ELR (cell line): ENCODE measurements at places on chromosomes 4 and X.

DNA sequence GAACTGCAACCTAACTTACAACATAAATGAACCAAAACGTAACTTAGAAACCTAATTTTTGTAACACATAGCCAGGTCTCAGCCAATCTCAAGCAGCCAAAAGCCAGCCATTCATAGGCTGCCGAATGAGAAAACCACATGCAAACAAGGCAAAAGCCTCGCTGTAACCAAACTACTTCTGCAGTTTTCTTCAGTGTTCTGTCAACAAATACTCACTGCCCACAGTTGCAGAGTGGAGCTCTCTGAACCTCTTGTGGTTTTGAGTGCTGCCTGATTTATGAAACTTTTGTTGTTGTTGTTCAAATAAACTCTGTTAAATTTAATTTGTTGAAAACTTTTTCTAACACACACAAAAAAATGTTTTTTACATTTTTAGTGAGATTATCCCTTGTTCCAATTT is 251.2 kb downstream of the PAPSS1 start:
- no peak for DNase-seq

- no peak for DNase-seq
Observed at GRCh38 chrX:82412858-82413257, 1095.2 kb upstream of the POU3F4 start.

- DNase-seq = no peak
Observed at GRCh38 chr4:95508421-95508820, 40.4 kb downstream of the UNC5C start.

DNA sequence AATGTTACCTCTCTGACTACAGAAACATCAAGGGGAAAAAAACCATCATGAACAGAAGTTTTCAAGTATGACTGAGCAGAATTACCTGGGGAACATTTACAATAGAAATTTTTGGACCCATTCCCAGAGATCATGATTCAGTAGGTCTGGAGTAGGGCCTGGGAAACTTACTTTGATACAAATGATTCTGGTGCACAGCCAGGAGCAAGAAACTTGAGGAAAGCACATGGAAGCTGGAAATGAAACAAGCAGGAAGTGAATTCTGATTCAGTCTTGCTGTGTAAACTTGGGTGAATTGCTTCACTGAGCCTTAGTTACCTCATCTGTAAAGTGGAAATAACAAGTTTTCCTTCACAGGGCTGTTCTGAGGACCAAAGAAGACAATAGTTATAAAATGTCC is 192.5 kb upstream of the TAPT1 start:
- DNase-seq = peak; percentile 43

- no peak for DNase-seq
Observed at GRCh38 chr4:38060829-38061431, 100.7 kb downstream of the PTTG2 start.

DNA sequence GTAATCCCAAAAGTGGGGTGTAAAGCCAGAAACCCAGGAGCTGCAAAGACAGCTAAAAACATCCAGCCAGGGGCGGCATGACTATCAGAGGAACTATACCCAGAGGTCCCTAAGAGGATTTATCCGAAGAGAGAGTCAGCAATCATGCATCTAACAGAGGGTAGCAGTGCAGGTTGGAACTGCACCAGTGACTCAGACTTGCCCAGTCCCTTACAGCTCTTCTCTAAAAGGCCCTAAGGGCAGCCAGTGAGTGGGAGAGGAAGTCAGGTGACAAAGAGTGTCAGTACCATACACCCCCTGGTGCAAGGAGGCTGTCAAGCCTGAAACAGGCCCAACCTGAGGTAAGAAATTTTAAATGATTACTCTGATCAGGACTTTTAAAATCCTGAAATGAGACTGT is 88.1 kb downstream of the CAMK2D start:
- peak; percentile 67 for DNase-seq

DNA sequence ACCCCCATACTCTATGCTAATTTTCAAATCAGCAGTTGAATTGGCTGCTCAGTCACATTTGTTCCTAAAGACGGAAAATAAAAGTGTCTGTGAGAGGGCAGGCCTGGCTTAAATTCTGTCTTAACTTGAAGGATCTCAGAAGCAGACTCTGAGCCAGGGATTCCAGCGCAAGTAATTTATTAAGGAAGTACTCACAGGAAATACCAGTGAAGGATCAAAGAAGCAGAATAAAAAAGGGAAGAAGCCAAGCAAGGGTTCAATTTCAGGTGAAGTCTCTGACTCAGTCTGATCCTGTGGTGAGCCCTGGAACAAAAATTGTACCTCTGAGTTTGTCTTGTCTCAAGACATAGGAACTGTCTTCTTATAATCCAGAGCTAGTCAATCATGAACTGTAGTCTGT is 52.2 kb downstream of the IL1RAPL1 start:
- no peak for DNase-seq

GRCh38 chrX:13864264-13864663 is 47.4 kb upstream of the GPM6B start:
- DNase-seq = no peak

- no peak for DNase-seq
Observed at GRCh38 chrX:54786967-54787366, 11.1 kb downstream of the ITIH6 start.

DNA sequence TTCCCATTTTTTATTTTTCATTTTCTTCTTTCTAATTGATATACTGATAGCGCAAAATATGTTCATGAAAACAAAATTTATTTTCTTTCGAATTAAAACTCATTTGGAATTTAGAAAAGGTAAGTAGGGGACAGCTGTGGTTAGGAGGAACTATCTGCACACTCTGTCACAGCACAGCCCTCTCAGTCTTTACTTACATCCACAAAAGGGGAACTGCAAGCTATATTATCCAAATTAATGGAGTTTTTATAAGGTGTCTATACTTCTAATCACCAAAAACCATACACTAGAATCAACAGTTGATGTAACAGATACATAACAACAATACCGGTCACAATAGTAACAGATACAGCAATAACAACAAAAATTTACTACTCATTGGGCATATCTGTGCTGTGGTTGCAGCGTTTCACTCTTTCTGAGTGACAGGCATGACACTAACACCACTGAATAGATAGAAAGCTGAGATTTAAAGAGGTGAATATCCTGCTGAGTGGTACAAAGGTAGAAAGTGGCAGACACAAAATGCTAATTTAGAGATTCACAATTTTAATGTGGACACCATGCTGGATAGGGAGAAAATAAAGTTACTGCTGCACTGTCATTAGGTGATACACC is 160.7 kb downstream of the PPP3CA start:
- DNase-seq = no peak

DNA sequence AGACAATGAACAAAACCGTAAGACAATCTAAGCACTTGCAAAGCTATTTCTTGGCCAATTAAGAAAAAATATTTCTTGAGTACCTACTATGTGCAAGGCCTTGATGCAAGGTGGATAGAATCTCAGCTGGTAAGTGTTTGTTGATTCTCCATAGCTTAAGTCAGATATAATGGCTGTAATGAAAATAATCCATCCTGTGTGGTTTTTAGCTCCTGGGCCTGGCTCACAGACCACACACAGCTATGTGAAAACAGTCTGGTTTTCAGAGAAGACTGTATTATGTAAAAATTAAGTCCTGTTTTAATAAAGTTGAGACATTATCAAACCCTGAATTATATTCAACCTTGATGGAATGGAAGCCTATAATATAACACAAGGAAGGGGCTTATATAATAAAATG is 7.8 kb upstream of the DDIT4L start:
- no peak for DNase-seq

- no peak for DNase-seq
Observed at GRCh38 chr4:113349430-113349829, 300.0 kb downstream of the ANK2 start.

GRCh38 chr4:14117575-14118238 is 490.2 kb upstream of the BOD1L1 start:
- DNase-seq = no peak

GRCh38 chr4:101201421-101201820 is 145.9 kb downstream of the PPP3CA start:
- no peak for DNase-seq

GRCh38 chr4:185875316-185875907 is 63.4 kb upstream of the SORBS2 start:
- DNase-seq = no peak

- peak; percentile 15 for DNase-seq
Observed at GRCh38 chr4:54433686-54434085, 204.6 kb downstream of the PDGFRA start.

DNA sequence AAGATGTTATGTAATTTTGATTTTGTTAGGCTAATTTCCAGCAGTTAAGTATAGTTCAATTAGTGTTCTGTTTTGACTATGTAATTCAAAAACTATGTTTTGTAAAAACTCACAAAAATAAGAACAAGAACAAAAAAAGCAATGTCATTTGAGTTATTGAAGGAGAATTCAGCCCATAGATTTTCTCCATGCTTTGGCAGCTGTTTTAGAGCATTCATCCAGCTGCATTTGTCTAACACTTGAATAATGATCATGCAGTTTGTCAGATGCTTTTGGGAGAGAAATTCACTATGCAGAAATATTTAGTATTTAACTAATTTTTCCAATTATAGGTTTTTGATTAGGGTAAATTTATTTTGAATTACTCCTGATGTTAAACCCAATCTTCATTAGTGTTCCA is 14.2 kb downstream of the CPE start:
- DNase-seq = no peak

- peak; percentile 41 for DNase-seq
Observed at GRCh38 chr4:166823126-166823525, 411.2 kb downstream of the SPOCK3 start.

GRCh38 chrX:70336767-70337166 is 46.9 kb downstream of the KIF4A start:
- no peak for DNase-seq

GRCh38 chrX:13180807-13181206 is 136.4 kb upstream of the FAM9C start:
- peak; percentile 63 for DNase-seq

DNA sequence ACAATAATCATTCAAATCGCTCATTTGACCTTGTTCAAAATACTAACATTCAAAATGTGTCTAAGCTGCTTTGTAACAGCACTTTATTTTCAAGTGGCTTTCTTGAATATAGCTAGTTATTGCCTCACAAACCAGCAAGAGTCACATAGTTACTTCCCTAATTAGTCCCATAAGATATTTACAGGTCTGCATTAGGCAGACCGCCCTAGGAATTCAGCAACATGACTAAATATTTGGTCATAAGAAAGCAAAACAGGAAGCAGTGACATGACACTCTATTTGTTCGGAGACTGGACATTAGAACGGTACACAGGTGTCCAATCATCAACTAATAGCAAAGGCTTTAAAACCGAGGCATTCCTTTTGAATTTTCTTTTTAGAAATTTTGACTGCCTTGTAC is 262.0 kb downstream of the COL25A1 start:
- peak; percentile 4 for DNase-seq

DNA sequence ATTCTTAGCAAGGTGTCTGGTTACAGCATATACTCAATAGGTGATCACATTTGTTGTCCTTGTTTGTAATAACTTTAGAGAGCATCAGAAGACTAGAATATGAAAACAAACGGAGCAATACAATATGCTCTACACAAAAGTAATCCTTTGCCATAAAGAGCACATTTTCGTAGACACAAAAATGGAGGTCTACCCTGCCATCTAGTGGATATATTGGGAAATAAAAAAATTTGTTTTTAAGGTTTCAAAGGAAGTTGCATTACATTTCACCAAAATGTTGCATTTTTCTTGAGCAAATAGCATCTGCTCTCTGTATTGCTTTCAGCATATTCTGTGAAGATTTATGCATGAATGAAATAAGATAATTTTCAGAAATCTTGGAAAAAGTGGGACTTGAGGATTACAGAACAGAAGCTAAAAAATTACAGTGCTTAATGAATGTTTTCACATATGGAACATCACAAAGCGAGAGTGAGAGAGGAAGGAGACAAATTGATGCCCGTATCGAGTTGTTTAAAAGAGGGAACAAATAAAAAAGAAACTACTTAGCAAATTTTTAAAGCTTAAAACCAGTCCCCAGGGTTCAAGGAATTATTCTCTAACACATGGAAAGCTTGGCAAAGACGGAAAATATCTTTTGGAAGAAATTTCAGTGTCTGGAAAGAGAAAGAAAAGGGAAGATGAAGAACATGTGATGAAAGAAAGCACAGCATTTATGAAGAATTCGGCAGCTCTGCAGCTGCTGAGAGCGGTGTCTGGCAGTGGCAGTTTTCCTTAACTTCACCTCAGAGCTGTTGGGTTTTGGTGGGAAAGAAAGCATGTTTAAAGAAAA is 390.1 kb downstream of the ANKRD50 start:
- peak; percentile 53 for DNase-seq

- no peak for DNase-seq
Observed at GRCh38 chrX:10050481-10050880, 83.3 kb downstream of the CLDN34 start.

GRCh38 chrX:45846328-45846727 is 645.7 kb upstream of the DIPK2B start:
- no peak for DNase-seq

- DNase-seq = no peak
Observed at GRCh38 chr4:1279253-1279652, 10.4 kb upstream of the MAEA start.

DNA sequence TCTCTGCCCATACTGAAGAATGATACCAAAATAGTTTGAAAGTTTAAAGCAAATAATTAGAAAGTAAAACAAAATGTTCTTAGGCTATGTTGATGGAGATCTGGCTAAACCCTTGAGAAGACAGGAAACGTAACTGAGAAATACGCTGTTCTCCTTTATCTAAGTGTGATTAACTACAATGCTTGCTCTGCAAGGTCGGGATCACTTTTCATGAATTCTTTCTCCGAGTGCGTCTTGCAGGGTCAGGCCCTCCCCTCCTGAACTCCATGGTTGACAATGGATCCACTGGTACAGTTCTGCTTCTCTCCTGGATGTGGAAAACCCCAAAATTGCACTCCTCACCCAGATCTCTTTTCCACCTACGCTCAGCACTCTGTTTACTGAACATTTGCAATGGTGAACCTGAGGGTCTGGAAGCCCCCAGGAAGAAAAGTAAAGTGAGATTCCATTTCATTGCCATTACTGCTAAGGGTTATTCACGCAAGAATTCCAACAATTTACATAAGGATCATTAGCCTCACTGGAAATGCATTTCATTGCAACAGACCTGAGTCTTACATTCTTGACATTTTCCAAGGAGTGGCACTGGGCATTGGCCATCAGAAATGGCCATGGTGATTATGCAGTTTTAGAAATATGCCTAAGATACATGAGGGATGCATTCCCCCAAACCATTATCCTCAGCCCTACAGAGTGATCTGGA is 24.6 kb upstream of the WWC2 start:
- peak; percentile 26 for DNase-seq

DNA sequence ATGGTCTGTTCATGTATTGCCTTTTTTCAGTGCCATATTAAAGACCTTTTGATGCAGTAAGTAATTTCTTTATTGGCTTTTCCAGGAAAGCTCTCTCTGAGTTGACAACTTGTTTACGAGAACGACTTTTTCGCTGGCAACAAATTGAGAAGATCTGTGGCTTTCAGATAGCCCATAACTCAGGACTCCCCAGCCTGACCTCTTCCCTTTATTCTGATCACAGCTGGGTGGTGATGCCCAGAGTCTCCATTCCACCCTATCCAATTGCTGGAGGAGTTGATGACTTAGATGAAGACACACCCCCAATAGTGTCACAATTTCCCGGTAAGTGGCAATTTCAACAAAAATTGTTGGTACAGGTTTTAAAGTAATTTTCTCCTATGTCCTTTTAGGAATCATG is 148.0 kb downstream of the STIM2 start:
- no peak for DNase-seq

GRCh38 chr4:106353786-106354185 is 14.8 kb downstream of the GIMD1 start:
- DNase-seq = no peak
